ENCODE measurements at places on chromosomes 4 and X. TPM values are rescaled to one million over a fixed set of nuclear protein-coding genes. Genes with fewer than 3 reads are reported as not detected.

The ENPP6 gene
- not detected for total RNA-seq

DNA sequence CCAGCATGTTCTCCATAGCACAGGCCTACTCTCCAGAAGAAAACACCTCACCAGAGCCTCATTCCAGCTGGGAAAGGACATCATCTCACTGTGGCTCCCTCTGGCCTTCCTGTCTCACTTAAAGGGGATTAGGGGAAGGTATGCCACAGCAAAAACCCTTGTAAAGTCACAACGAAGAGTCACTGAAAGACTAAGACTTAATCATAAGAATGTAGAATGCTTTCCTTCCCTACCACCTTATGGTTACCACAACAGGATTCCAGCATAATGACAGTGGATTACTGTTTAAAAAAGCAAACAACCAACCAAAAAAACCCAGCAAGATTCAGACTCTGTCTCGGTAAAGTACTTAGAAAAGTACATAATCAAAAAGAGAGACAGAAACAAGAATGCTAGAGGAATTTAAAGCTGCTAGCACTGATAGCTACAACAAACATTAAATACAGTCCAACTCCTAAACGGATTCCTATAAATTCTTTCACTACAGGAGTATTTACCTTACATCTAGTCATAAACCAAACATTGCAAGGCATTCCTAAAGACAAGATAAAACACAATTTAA, 75.1 kb downstream of the BANK1 start:
- no peak overlapping the region for H3K4me3 ChIP-seq
- H3K36me3 ChIP-seq, result no peaks in the 10 kb centered on the region
- no peak for DNase-seq

DNA sequence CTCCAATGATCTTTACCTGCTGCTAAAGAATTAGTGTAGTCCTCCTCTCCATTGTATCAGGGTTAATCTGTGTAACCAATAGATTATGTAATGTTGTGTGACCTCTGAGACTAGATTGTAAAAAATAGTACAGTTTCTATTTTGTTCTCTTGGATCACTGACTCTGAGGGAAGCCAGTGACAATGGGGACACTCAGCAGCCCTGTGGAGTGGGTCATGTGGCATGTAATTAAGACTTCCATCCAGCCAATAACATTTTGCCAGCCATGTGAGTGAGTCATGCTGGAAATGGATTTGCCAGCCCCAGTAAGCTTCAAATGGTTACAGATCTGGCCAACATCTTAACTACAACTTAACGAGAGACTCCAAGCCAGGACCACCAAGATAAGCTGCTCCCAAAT, 332.3 kb downstream of the PTTG2 start:
- no peaks in the 10 kb centered on the region for H3K4me1 ChIP-seq
- no peak for DNase-seq
- H3K4me3 ChIP-seq, result no peak overlapping the region

The QDPR gene
- 5.5 TPM for total RNA-seq

- H3K4me1 ChIP-seq, result peaks cover 28% of the 10 kb centered on the region
- H3K36me3 ChIP-seq, result no peaks in the 10 kb centered on the region
- DNase-seq, result no peak
- H3K27ac ChIP-seq, result no peak overlapping the region
- no peaks in the 10 kb centered on the region for H3K27me3 ChIP-seq
- no peak overlapping the region for H3K4me3 ChIP-seq
Measured at GRCh38 chr4:40563401-40563800, 66.3 kb downstream of the RBM47 start.

- no peak overlapping the region for H3K27ac ChIP-seq
- H3K4me1 ChIP-seq, result no peaks in the 10 kb centered on the region
- no peak for DNase-seq
Measured at GRCh38 chr4:110780538-110780937, 157.7 kb upstream of the PITX2 start.
